A172 (cell line): ENCODE measurements at places on chromosomes 5 and 9.
A peak's percentile ranks its signal among the peaks of the same experiment; 100 is the strongest.

DNA sequence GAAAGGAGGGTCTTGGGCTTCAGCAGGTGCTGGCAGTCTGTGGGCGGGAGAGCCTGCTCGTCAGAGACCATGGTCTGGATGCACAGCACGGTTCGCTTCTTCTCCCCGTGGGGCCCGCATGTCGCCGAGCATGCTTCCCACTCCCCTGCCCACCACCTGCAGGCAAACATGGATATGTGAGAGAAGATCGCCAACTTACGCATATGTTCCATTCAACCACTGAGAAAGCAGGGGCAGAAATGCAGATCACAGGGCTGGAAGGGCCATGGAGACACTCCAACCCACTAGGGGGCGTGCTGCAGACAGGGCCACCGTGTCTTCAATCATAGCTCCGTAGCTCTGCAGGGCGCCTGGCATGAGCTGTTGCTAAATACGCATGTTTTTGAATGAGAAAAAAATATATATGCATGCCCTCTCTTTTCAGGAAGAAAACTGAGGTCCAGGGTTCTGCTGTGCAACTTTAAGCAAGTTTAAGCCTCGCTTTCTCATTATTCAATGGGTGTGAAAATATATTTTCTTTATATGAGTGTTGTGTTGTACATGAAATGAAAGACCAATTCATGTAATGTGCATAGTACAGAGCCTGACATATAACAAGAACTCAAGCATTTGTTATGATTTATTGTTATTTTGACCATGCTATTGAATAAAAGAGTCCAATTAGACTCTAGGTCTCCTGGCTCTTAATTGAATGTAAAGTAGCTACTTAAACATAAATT is 148.0 kb downstream of the TARS1 start:
- DNase-seq: peak; percentile 45

- DNase-seq: no peak
These were observed 5.5 kb downstream of the PCDH1 start for GRCh38 chr5:141872496-141873356.

DNA sequence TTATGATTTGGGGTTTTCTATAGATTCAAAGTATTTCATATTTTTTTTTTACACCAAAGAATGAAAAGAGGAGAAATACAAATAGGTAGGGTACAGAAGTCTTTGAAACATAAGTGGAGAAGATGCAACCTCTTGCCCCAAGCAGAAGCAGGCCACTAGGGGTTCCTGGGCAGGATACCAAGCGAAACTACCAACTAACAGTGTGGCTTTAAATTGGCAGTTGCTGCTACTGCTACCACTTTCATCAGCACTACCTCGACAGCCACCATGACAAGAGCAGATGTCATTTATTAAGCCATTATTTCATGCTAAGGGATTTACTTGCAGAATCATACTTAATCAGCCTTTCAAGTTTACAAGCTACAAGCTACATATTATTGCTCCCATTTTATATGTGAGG is 288.1 kb downstream of the NR3C1 start:
- no peak for DNase-seq

DNA sequence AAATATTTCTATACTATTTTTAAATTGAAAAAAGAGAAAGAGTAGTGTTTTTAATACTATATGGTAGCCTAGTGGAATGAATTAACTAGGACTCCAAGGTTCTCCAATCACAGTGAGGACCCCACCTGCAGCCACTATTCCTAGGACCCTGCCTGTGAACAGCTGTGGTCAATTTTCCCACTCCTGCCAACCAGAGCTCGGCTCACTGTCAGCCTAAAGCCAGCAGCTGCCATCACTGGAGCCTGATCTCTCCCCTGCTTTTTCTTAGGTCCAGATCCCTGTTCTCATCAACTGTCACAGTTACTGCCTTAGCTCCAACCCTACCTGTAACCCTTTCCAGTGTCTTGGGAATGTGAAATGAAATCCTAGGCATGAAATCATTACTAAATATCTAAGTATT is 25.3 kb downstream of the ARSB start:
- no peak for DNase-seq

DNA sequence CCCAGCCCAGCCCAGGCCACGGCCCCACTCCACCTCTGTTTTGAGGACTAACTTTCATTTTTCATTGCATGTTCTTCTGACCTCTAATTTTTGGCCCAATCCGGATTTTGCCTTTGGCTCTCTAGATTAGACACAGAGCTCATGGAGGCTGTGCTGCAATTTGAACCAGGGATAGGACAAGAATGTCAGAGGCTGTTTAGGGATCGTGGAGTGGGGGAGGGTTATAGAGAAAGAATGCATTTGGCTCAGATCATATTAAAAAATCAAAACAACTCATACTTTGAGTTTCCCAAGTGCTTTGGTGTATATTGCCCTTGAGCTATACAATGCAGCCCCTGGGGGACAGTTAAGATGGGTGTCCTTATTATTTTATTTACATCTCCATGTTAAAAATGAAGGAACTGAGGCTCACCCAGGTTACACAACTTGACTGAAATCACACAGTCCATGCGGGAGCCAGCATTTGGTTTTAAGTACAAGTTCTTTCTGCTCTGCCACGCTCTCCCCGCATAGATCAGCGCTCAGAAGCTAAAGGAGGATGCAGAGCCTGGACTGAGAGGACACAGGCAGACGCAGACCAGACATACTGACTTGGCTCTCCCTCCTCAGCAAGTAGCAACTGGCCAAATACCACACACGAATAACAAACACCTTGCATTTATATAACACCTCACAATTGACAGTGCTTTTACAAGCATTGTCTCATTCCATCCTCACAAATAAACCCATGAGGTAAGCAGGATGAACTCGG is 126.4 kb upstream of the RAI14 start:
- DNase-seq: no peak

- DNase-seq: no peak
These were observed 80.2 kb downstream of the TSPAN17 start for GRCh38 chr5:176727528-176727900.
